ENCODE measurements at places on chromosomes 11 and 22. TPM values are rescaled to one million over a fixed set of nuclear protein-coding genes. Genes with fewer than 3 reads are reported as not detected.

The PATE4 gene
- not detected for total RNA-seq

The SLC17A6 gene
- not detected for total RNA-seq

The OR52H1 gene
- total RNA-seq: 0.22 TPM

- no peak overlapping the region for H3K27ac ChIP-seq
- H3K36me3 ChIP-seq: no peaks in the 10 kb centered on the region
These were observed 89.2 kb downstream of the MPPED2 start for GRCh38 chr11:30496935-30497334.

- H3K27me3 ChIP-seq: no peaks in the 10 kb centered on the region
- H3K36me3 ChIP-seq: no peaks in the 10 kb centered on the region
- DNase-seq: no peak
- H3K4me3 ChIP-seq: no peak overlapping the region
- no peak overlapping the region for H3K27ac ChIP-seq
- no peaks in the 10 kb centered on the region for H3K4me1 ChIP-seq
These were observed 157.8 kb downstream of the EFCAB6 start for GRCh38 chr22:43654271-43654670.

The TRAF6 gene
- 14.9 TPM for total RNA-seq
